ENCODE measurements at places on chromosomes 6 and 20.

GRCh38 chr20:32287231-32287638, 9.8 kb downstream of the KIF3B start:
- no peak for DNase-seq

- DNase-seq = no peak
These were observed 20.2 kb upstream of the MRPS18A start for GRCh38 chr6:43707767-43708166.

DNA sequence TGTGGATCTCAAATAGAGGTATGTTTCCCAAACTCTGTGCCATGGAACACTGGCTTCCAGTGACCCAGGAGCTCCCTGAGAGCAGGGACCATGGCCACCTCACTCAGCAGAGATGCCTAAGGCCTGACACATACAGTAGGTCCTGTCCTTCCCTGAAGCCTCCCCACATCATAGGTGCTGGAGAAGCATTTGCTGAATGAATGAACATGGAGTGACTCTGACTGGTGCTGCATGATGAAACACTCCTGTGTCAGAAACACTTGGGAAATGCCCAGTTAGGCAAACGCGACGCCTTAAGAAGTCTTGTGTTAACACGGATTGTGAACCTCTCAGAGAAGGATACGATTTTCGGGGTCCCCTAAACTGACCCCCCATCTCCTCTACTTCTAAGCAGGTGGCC, 14.3 kb downstream of the SLA2 start:
- no peak for DNase-seq

DNA sequence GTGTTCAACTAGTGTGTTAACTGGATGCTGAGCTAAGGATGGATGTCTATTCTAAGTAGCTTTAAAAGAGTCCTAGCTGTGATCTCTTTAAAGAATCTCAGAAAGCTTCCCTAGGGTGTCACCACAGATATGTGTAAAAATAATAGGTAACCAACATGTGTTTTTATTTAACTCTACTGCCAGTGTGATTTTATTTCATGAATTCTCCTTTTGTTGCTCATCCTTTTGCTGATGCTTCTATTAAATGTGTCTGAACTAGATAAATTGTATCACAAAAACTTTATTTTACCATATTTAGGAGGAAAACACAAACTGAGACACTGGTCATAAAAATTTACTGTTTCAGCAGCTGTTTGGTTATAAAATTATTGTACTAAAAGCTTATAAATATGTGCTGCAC, 809.4 kb upstream of the CITED2 start:
- DNase-seq = no peak

- no peak for DNase-seq
These were observed 289.4 kb downstream of the THBS2 start for GRCh38 chr6:168964138-168964835.

GRCh38 chr20:31770243-31770642, 31.2 kb downstream of the TPX2 start:
- no peak for DNase-seq

GRCh38 chr6:7200598-7201443, 93.1 kb downstream of the RREB1 start:
- DNase-seq = no peak

DNA sequence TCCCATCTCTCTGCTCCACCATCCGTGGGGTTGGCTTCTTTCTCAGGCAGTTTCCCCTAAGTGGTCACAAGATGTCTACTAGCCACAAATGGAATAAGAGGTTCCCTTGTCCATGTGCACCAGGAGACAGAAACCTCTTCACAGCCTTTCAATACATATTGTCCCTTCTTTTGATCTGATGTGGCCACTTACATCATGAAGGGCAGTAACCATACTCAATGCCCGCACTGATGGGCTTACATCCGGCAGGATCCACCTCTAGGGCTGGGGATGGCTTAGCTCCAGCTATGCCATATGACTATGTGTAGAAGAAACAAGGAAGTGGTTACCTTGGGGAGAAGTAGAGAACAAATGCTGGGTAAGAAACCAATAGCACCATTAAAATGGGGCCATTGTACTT, 64.4 kb downstream of the PLEKHG1 start:
- DNase-seq = no peak

DNA sequence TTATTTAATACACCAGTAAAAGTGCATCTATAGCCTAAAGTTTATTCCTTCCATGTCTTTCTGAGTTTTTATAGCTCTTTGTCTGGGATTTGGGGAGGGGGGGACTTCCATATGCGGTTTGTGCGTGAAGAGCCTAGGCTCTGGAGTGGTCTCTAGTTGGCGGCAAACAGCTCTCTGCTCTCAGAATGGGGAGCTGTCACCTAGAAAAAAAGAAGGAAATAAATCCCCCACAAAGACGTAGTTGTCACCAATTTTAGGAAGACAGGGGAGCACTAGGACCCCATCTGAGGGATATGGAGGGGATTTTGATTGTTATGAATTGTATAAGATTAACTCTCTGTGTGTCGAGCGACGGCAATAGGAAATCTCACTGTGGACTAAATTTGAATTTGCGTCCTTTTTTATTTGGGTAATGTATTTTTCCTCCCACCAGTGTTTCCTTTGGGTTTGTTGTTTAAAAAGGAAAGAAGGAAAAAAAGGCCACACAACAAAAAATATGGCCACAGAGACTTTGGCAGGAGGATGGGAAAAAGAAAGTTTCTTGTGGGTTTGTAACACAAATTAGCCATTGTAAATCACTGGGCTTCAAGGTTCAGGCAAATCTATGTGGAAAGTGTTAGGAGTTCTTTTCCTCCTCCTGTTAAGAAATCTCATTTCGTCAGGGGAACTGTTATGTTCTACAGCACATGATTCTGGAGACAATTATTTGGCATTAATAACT, 7.4 kb downstream of the POU3F2 start:
- DNase-seq = no peak

DNA sequence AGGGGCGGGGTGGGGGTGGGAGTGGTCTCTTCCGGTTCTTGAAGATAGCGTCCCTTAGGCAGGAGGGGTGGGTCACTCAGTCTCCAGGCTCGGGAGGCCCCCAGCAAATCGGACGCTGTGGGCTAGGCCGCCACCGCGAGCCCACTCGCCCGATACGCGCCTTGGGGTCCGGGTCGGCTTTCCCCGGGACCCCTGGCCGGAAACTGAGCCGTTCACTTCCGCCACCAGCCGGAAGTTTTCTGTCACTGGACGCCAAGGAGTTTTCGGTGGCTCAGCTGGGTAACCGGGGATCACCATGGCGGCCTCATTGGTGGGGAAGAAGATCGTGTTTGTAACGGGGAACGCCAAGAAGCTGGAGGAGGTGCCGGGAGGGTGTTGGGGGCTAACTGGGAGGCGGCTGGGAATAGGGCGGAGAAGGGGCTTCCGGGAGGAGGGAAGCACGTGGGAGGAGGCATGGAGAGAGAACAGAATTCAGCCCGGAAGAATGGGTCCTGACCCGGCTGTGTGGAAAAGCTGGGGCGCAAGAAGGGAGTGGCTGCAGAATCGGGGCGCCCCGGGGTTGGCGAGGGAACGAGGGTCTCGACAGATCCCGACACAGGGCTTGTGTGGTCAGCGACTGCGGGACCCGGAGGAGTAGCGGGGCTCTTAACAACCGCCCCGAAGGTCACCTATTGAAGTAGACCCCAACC, at the start of gene ITPA:
TSS of gene ITPA (plus strand) at position 242 of the 689 bp plus-strand sequence. CDS start at position 296, 54 bp downstream.
- no peak for DNase-seq

- no peak for DNase-seq
These were observed 70.0 kb downstream of the ZFAND3 start for GRCh38 chr6:37889486-37889885.

DNA sequence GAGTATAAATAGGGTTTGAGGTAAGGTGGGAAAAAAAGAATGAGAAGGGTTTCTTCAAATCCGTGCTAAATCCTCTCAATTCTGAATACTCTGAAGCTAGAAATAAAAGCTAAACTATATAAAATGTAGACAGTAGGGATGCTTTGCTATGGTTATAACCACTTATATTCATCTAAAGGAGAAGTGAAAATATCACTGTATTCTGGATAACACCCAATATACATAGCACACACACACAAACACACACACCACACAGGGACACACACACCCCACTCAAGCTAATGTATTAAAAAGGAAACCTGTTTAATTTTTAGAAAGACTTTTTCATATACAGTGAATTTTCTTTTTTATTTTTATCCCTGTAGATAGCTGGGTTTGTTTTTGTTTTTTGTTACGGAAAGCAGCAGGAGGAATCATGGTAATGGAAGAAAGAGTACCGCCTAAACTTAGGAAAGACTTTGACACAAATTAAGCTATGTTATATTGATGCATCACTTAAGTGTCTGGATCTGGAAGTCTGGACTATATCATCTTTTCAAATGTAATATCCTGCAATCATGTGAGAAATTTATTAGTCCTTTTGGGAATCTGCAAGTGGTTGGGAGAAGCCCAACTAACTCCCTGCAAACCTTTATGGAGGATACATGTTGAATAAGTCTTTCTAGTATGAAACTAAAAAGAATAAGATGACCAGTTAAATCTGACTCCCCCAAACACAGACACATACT, 68.4 kb upstream of the FABP7 start:
- no peak for DNase-seq

GRCh38 chr6:104483225-104483834, 376.4 kb downstream of the HACE1 start:
- DNase-seq = no peak

DNA sequence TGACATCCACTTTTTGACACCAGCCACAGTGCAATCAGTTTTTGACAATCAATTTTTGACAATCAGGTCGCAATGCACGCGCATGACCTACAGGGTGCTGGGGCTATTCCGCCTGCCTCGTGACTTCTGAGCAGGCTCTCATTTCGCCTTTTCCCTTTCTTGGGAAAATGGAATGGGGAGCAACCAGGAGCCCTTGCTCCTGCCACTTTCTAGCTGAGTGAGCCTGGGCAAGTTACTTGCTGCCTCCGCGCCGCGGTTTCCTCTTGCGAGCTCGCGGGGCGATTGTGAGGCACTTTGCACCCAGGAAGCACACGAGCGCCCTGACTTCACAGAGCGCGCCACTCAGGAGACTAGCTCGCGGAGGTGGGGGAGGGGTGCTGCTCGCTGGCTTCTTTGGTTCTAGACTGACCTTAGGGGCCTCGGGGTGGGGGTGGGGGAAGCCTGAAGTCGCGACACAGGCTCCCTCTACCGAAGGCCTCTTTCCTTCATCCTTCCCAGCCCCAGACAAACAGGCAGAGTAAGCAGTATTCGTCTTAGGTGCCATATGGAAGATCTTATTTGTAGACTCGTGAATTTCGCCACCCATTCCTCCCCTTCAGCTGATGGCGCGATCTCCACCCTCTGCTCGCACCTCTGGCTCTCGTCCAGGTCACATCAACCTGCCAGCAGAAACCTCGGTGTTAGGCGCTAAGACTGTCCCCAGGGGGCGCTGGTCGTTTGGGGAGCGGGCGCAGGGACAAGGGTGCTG, 4.6 kb downstream of the TP53TG5 start:
- DNase-seq = no peak

DNA sequence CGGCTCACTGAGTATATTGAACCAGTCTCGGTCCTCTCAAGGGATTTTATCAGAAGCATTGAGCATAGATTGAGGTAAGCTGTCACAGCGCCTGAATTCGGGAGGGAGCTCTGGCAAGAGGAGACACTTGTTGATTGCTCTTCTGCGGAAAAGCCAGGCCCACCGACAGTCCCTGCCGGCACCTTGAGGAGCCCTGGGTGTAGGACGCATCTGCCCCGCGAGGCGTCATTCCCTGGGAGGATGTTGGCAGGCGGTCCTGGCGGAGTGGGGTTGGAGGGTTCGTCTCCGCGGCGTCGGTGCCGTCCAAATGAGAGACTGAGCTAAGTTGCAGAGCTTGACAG, 843 bp downstream of the FBXO9 start:
- DNase-seq = no peak

GRCh38 chr6:127423921-127424320, 35.3 kb downstream of the KIAA0408 start:
- DNase-seq = no peak

- no peak for DNase-seq
These were observed 13.6 kb upstream of the RBM24 start for GRCh38 chr6:17267566-17267965.

GRCh38 chr6:42075159-42075838, 25.0 kb downstream of the TAF8 start:
- DNase-seq = no peak

- DNase-seq = no peak
These were observed 27.8 kb downstream of the PAQR8 start for GRCh38 chr6:52389626-52390360.

DNA sequence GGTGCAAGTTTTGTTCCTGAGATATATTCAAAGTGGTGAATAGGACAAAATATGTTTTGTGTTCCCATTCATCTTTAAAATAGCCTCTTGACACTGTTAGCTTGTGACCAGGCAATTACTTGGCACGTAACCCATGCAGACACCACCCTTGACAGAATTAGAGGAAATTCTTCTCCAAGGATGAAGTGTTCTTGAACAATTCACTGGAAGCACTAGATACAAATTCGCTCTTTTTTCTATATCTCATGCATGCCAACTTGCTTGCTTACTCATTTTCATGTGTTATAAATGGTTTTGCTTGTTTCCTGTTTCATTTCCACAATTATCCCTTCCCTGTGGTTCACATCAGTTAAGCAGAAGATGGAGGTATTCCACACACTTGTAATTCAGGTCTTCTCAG, 105.2 kb upstream of the MAN1A1 start:
- DNase-seq = no peak

GRCh38 chr6:105357165-105357564, 45.7 kb downstream of the PREP start:
- no peak for DNase-seq

GRCh38 chr20:45029884-45030283, 63.6 kb downstream of the STK4 start:
- DNase-seq = no peak

GRCh38 chr20:40637176-40637575, 51.9 kb downstream of the MAFB start:
- DNase-seq = no peak

DNA sequence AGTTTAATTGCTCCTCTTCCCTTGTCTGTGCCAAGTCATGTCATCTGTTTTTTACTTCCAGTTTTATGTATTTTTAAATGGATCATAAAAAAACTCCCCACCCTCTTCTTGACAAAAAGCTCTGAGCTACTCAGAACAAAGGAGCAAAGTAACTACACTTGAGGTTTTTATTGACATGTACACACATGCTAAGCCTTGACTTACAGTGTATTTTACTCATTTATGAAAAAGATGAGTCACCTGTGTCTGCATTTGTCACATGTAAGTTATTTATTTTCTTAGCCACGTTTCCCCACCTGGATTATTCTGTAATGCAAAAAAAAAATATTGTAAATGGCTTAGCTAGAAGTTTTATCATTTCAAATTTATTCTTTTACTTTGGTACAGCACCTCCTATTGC, 628.8 kb upstream of the SLC35B3 start:
- no peak for DNase-seq

GRCh38 chr6:317448-318144, 25.3 kb downstream of the DUSP22 start:
- DNase-seq = no peak

- no peak for DNase-seq
These were observed 163.6 kb downstream of the LY86 start for GRCh38 chr6:6752129-6752528.

- no peak for DNase-seq
These were observed 10.3 kb upstream of the TAAR9 start for GRCh38 chr6:132527791-132528190.

DNA sequence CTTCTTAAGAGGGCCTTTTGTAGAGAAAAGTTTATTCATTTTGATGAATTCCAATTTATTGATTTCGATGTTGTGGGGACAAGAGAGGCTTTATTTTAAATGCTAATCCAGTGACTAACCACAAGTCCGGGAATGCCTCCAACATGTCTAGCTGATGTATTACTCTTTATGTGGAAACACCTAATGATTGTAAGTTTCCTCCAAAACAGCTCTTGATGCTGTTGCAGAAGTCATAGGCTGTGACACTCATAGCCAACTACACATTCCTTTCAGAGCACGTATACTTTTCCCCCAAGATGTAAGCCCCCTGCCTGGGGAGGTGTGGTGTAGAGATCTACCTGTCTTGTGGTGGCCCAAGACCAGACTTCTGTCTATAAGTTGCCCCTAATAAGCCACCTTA, 61.3 kb upstream of the RNF24 start:
- DNase-seq = no peak

Data from esophagus squamous epithelium (tissue), 5 donors.